Amniotic stem cell (primary cell): ENCODE measurements at places on chromosomes 5 and 9.
A peak's percentile ranks its signal among the peaks of the same experiment; 100 is the strongest.

GRCh38 chr9:96082516-96083232 lies 207.2 kb downstream of the ERCC6L2 start:
- DNase-seq: no peak

GRCh38 chr5:32276173-32276853 lies 36.4 kb downstream of the MTMR12 start:
- DNase-seq: no peak

DNA sequence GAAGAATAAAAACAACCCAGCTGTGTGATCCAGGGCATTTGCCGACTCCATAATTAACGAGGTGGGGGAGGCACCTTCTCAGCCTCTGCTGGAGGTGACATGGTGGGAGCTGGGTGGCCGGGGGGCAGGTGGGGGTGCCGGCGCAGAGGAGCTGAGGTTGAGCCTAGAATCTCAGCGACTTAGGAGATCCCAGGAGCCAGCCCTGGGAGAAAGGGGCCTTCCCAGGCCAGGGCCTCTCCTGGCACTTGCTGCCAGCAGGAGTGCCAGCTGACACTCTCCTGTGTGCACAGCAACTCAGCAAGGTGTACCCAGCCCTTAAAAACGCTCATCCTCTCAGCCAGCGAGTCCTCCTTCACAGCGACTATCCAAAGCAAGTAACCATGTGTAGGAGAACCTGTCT lies 62.8 kb upstream of the FCN1 start:
- no peak for DNase-seq

DNA sequence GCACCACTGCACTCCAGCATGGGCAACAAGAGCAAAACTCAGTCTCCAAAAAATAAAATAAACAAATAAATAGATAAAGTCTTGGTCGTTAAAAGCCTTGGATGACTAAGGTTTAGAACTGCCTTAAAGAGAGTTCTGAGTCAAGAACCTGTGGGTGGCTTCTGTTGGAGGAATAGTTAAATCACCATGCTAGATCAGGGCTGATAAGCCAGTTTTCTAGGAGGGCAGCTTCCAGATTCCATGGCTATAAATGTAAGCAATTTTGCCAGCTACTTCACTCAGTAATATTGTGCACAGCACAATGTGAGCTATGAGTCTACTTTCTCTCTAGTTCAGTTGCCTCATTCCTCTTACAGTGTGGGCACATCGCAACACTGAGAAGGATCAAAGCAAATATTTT lies 242.1 kb upstream of the NUDT12 start:
- no peak for DNase-seq

GRCh38 chr5:64100203-64100602 lies 65.4 kb upstream of the RNF180 start:
- DNase-seq: no peak

- no peak for DNase-seq
Measured at GRCh38 chr9:98995971-98996504, 52.3 kb downstream of the COL15A1 start.

DNA sequence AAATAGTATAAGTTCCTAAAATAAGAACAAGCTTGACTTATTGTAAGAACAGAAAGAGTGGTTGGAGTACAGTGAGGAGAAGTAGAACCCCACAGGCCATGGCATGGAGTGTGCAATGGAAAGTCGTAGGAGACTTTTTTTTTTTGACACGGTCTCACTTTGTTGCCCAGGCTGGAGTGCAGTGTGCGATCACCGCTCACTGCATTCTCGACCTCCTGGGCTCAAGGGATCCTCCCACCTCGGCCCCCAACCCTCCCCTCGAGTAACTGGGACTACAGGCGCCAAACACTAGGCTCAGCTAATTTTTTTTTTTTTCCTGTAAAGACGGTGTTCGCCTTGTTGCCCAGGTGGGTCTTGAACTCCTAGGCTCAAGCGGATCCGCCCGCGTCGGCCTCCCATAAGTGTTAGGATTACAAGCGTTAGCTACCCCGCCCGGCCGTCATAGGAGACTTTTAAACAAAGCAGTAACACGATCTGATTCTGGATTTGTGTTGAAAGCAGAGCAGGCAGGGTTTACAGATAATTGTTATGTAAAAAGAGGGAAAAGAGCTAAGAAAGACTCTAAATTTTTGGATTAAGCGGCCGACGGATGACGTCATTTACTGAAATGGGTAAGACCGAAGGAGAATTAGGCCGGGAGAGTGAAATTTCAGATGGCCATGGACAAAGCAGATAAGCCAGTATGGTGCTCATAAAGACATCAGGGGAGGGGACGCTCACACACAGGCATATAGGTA lies 752 bp downstream of the TSTD2 start:
- peak; percentile 45 for DNase-seq
